NCI-H2227 treated with DMSO at 0.1 percent for 48 hours (cell line): ENCODE measurements at places on chromosomes 6 and 20.

DNA sequence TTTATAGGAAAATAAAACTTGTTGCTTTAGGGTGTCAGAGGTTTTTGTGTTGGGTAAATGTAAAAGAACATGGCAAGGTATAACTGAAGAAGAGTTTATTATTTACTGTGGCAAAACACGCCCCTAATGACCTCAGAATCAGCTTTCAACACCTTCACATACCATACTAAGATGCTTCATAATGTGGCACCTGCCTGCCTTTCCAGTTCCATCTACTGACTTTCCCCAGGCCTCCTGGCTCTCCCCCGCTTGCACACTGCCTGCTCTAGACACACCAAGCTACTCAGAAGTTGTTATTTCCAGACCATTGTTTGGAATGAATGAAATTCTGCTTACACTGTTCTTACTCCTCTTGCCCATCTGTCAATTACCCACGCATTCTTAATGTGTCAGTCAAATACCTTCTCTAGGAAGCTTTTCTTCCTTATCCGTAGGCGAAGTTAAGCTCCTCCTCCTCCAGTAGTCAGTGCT lies 1.8 kb downstream of the TIAM2 start:
- no peak for DNase-seq

DNA sequence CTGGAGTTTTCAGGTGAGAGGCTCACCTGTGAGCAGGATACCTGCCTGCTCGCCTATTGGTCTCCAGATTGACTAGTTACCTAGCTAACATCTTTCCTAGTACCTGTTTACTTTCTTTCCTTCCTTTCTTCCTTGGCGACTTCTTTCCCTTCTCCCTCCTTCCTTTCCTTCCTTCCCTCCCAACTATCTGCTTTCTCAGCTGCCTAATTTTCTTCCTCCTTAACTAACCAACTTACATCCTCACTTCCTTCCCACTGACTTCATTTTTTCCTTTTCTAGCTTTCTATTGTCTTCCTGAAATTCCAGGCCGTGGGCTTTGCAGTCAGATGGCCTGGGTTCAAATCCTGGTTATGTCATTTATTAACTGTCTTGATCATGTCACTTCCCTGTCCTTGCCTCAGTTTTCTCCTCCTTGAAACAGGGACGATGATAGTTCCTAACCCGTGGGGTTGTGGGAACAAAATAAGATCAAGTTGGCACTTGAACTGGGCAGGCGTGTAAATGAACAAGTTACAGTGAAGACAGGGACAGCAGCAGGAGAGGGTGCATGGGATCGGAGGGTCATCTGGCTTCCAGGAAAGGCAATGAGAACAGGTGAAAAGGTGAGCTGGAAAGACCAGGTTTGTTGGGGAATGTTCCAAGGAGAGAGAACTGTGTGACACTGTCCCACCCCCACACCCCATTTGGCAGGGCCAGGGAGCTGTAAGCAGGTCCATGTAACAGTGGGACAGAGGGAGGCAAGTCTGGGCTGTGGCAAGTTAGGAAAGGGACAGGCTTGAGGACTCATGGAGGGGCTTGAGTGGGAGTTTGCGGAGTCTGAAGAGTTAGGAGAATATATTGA lies 540 bp downstream of the SGK2 start:
- DNase-seq, result no peak

GRCh38 chr6:75381877-75382633 lies 97.5 kb upstream of the TMEM30A start:
- no peak for DNase-seq

GRCh38 chr6:19668710-19669109 lies 168.5 kb upstream of the ID4 start:
- DNase-seq, result no peak

- peak; percentile 76 for DNase-seq
Measured at GRCh38 chr6:55578537-55579363, at the start of gene HMGCLL1. Gene HMGCLL1, minus strand, starts transcription at chr6:55579192. Its CDS starts 137 bp downstream, at chr6:55579055.

- DNase-seq, result peak; percentile 48
Measured at GRCh38 chr20:44651684-44652423, at the start of gene ADA. Gene ADA, minus strand, starts transcription at chr20:44651699. Its CDS starts 92 bp downstream, at chr20:44651607.

DNA sequence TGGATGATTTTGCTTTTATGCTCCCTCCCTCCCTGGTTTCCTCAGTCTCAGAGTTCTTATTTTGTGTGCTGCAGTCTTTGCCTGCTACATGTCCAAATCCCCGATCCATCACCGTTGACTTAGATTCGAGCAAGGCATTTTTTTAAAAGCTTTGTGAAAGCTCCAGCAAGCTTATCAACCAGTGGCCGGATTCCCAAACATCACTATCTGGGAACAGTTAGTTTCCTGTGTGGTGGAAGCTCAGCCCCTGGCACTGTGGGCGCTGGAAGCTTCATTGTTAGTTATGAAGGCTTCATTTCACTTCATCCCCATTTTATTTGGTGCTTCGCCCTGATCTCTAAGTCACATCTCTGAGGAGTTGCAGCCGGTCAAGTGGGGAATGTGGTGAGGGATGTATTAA lies 44.7 kb downstream of the DEK start:
- no peak for DNase-seq

DNA sequence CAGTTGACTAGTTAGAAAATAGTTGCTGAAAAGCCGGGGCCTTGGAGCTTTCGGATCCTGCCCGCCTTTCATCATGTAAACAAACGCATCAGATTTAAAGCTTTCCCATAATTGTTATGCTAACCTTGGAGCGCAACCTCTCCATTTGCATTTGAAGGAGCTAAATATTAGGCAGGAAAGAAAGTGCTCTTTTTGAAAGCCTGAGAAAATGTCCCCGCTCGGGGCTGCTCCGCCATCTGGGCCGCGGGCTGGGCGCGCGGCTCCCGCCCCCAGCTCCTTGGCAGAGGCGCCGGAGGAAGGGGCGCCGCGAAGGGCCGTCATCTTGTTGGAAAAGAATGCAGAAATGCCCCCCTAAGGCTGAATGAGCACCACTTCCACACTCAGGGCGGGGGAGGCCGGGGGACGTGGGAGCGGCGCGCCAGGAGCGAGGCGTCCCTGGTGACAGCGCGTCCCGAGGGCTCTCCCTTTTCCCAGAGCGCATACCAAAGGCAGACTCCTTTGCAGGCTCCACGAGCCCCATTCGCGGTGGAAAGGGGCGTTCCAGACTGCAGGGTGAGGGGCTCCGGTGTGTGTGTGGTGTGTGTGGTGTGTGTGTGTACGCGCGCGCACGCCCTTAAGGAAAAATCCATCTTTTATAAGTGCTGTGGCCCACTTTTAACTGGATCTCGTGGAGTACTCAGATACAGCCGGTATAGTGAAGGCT lies 145.6 kb upstream of the ID4 start:
- DNase-seq, result peak; percentile 46

DNA sequence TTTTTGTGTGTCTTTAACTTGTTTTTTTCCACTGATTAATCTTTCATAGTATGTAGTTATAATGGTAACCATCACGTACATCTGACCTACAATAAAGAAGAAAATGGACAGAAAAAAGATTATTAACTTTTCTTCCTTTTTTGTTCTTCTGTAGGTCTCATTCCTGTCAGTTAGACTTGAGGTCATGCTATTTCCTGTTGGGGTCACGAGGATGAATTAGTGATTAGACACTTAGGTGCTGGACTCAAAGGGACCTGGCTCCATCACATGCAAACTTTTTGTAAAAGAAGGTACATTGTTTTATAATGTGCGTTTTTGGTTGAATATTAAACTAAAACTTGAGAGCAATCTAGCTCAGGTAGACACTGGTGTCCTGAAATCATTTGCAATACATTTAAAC lies 14.8 kb downstream of the MARCKS start:
- no peak for DNase-seq

GRCh38 chr6:132461958-132462357 lies 51.0 kb downstream of the STX7 start:
- DNase-seq, result no peak

DNA sequence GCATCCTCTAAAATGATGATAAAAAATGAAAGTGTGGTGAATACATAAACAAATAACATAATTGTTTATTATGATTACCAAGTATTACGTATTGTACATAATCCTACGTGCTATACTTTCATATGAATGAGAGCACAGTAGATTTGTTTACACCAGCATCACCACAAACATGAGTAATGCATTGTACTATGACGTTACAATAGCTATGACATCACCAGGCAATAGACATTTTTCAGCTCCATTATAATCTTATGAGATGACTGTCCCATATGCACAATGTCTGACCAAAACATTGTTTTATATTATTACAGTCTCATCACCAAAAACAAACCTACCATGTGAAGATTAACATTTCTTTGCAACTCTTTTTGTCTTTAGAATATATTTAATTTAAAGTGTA lies 225.7 kb upstream of the TENT5A start:
- DNase-seq, result no peak

GRCh38 chr20:1050440-1050839 lies 48.3 kb upstream of the RSPO4 start:
- DNase-seq, result no peak

GRCh38 chr20:38609815-38610214 lies 8.2 kb downstream of the ARHGAP40 start:
- peak; percentile 54 for DNase-seq

GRCh38 chr6:108851756-108852155 lies 3.5 kb downstream of the ARMC2 start:
- DNase-seq, result no peak

DNA sequence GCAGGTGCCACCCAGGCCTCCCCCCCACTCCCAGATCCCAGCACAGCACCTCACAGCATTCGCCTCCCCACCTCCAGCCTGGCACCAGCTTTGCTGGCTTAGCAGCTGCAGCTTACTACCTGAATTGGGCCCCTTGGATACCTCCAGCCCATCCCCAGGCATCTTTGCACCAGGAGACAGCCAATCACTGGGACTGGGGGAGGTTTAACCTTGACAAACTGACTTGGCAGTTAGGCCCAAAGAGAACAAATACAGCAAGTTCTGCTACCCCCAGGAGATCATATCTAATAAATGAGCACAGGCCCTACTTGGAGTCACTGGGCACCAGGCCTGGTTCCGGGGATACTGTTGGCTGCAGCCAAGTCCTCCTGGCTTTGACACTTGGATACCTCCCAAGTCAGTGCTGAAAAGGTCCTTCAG lies 8.8 kb downstream of the PDRG1 start:
- no peak for DNase-seq

- DNase-seq, result no peak
Measured at GRCh38 chr20:2118783-2119182, 17.2 kb downstream of the STK35 start.

DNA sequence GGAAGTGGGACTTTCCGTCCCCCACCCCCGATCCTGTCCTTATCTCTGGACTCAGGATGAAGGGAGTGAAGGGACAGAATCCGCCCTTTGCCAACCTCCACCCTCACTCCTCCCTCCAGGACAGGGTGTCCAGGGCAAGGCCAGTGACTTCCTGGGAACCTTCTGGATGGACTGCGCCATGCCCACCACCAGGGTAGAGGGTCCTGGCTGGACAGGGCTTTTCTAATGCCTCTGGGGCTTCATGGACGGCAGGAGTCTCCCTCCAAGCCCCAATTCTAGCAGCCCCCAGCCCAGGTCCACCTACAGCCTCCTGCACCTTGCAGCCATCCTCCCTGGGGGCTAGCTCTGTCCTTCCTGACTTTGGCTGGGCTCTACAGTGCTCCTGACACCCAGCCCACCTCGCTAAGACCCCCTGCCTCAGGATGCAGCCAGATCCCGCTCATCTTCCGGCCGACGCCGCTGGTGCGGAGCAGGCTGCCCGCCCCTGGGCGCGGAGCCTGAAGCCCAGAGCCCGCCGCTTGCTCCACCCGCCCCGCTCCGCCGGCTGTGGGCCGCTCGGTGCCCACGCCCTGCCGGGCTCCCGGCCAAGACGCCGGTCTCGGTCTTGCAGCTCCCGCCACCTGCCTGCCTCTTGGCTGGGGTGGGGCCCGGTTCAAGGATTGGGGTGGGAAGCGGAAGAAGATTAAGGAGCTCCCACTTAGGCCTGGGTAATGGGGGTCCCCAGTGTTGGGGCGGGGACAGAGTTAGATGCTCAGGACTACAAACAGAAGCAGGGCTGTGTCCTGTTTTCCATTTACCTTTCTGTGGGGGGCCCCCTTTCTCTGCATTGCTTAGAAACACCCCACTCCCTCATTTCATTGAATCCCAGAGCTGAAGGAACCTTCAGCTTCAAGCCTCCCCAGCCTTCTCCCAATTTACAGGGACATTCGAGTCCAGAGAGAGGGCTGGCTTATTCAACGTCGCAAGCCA lies 72.8 kb downstream of the MDGA1 start:
- no peak for DNase-seq

DNA sequence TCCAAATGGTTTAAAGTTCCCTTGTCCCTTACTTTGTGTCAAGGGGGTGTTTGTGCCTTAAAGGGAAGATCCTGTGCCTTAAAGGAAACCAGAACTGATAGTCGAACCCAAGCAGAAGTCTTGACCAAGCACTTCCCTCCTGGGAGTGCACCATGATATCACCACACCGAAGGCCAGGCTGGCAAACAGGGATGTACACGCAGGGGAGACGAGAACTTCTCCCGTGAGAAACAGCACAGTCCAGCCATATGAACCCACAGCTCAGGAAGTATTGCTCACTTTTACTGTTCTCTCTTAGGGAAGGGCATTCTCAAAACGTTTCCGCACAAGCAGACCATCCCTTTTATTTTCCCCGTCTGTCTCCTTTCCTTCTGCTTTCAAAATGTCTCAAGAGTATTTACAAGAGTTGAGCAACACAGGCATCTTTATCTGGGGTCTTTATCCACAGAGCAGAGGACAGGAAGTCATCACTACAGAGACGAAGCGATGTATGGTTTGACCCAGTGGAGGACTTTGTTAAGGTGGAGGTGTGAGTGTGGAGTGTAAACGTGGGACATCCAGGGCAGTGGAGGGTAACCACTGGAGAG lies 12.8 kb upstream of the SERPINB1 start:
- no peak for DNase-seq

DNA sequence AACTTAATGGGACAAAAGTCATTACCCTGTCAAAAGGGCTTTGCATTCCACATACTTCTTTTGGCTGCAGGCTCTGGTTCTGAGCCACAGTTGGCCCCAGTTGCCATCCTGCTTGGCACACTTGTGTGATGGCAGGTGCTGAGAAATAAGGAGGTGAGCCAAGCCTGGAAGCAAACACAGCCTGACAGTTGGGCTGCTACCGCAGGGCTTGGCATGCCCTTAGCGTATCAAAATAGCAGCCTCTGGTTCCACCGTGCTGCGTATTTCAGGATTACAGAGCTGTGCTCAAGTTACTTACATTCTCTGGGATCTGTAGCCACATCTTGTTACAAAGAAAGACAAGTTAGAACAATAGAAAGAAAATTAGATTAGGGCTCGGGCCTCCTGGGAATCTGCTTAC lies 11.1 kb downstream of the MTHFD1L start:
- DNase-seq, result no peak

DNA sequence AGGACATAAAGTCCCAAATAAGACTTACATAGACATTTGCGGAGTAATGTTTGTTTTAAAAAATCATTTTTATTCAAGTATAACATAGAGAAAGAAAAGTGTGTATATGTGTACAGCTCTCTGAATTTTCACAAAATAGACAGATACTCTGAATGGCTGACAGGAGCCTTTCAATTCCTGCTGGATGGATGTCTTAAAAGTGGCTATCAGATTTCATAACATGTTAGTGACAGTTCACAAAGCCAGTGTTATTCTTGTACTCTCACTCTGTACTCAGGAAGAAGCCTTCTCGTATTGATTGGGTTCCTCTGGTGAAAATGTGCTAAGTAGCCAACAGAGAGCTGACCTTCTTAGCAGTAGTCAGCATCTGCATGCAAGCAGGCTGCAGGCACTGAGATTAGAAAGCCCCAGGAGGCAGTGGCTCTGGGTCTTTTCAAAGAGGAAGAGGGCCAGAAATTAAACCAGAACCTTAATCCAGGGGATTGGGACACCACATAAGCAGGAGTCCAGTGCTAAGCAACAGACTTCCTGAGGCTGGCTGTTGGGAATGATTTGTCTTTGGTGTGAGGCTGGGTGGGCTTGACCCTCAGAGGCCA lies 19.7 kb downstream of the SLC17A4 start:
- peak; percentile 75 for DNase-seq
